ENCODE measurements at places on chromosomes 1 and 21.

- no peak for DNase-seq
Measured at GRCh38 chr1:215719552-215719951, 152.4 kb downstream of the KCTD3 start.

GRCh38 chr21:45532826-45533360 lies 9.3 kb downstream of the SLC19A1 start:
- no peak for DNase-seq

GRCh38 chr1:191634801-191635508 lies 523.3 kb upstream of the RGS18 start:
- DNase-seq, result no peak

DNA sequence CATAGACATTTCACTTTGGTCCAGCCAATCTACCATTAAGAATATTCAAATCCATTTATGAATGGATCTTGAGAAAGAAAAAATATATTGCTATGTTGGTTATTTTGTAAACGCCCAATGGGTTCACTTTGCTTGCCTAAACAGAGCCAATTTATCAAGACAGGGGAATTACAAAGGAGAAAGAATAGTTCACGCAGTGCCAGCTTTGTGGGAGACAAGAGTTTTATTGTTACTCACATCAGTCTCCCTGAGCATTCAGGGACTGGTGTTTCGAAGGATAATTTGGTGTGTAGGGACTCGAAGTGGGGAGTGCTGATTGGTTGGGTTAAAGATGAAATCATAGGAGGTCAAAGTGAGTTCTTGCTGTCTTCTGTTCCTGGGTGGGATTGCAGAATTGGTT lies 135.3 kb downstream of the GABPA start:
- no peak for DNase-seq

DNA sequence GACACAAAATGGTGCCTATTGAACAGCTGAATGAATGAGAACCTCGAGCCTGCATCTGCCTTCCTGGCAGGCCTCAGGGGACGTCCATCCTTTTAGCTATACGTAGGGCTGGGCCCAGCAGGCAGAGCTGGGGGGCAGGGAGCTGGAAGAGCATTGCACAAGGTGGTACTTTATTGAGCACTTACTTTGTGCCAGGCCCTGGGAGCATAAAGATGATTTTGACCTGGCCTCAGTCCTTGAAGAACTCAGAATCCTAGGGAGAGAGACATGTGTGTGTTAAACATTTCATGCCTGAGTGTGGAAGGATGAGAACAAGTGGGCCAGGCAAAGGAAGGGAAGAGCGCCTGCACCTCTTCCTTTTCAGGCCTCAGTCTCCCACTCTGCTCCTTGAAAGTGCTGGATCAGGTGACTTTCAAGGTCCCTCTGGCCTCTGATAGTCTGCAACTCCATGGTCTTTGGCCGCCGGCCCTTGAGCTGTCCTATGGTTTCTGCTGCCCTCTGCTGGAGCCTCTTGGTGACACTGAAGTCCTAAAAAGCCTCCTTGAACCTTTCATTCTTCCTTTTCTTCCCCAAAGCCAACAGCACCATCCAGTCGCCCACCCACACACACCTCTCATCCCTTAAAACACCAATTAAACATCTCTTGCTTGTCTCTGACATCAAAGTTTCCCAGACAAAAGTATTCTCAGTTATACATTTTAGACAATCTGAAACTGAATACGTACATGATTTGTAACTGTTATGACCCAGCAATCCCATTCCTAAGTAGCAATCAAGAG lies 3.5 kb upstream of the PEAR1 start:
- peak; percentile 80 for DNase-seq

GRCh38 chr1:92922356-92923035 lies 38.8 kb downstream of the DIPK1A start:
- DNase-seq, result no peak

DNA sequence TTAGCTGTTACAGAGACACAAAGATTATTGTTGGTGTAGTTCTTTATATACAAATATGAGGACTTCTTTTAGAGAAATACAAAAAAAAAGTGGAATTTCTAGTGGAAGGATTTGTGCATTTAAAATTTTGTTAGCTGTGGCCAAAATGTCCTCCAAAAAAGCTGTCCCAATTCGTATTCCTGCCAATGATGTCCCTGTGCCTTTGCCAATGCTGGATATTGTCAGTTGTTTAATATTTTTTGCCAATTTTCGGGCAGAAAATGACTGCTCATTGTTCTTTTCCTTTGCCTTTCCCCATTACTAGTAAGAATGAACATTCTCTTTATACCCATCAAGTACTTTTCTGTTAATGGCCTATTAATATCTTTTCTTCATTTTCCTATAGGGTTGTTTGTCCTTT lies 110.0 kb upstream of the HOOK1 start:
- no peak for DNase-seq

DNA sequence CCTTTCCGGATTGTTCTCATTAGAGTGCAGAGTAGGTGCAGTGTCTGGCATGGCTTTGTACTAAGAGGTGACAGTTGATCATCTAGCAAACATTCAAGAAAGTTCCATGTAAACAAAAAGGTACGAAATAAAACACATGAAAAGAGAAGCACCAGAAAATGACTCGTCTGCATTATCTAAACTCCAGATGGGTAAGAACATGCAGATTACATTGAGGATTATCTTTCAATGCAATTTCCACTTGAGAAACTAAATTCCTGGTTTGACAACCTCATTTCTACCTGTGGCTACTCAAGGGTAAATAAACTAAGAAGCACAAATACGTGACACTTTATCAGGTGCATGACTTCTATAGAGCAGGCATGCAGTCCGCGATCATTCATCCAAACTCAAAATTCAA lies 17.6 kb downstream of the SLC30A10 start:
- no peak for DNase-seq

DNA sequence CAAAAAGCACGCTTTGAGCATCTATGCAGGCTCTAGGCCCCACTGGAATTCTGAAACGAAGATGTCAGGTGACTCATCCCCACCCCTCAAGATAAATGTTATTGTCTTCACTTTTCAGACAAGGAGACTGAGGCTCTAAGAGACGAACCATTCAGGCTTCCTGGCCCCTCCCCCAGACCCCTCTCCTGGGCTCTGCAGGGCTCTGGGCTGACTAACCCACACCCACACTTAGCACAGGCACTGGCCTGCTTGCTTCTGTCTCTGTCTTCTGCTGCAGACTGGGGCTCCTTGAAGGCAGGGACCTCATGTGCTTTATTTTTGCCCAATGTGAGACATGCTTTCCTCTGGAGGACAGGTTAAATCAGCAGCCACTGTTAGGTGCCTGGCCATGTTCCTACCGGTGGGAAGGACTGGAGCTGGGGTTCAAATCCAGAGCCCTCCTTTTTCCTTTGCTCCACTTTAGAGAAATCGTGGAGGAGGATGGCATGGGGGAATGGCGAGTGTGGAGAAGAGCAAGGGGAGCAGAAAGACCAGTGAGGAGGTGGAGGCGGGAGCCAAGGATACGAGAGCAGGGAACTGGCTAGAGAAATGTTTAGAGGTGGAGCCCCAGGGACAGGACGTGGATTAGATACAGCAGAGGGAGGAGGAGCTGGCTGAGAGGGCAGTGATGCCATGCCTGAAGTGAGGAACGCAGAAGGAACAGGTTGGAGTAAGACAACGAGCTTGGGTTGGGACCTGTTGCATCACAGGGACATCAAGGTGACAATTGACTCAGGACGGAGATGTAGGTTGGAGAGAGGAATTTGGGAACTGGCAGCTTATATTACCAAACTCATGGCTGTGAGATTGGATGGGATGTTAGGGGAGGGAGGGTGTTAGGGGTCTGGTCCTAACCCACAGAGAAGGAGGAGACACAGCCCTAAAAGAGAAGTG lies 1.7 kb downstream of the TMEM125 start:
- DNase-seq, result no peak

- no peak for DNase-seq
Measured at GRCh38 chr1:23079025-23079424, 59.8 kb downstream of the KDM1A start.

DNA sequence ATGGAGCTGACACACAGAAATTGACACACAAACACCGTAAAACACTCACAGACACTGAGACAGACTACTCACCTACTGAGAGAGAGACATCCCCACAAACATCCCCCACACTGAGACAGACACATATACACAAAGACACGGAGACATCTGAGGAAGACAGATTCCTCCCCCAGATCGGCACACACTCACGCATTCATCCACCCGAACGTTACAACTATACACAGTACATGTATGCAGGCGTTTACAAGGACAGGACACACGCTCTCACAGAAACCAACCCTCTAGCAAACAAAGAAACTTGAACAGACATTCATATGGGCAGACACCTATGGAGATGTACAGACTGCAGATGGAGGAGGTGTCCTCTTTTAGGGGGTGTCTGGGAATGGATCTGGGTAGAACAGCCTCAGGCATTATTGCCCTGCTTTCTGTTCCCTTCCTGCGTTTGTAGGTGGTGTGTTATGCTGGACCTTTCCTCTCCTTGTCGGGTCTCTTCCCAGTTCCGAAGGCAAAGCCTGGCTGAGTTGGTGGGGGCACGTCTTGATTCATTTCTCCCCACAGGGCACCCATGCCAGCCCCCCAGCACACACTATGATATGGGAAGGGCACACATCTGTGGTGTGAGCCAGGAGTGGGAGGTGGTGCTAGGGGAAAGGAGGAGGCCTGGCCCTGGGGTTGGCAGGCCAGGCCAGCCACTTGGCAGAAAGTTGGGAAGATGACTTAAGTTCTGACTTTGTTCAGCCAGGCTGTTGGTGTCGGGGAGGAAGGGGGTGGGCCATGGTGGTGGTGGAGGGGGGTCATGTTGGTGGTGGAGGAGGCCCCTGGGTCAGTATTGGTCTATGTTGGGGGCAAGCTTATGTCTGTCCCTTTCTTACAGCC lies 1.5 kb downstream of the KIRREL1 start:
- DNase-seq, result no peak

DNA sequence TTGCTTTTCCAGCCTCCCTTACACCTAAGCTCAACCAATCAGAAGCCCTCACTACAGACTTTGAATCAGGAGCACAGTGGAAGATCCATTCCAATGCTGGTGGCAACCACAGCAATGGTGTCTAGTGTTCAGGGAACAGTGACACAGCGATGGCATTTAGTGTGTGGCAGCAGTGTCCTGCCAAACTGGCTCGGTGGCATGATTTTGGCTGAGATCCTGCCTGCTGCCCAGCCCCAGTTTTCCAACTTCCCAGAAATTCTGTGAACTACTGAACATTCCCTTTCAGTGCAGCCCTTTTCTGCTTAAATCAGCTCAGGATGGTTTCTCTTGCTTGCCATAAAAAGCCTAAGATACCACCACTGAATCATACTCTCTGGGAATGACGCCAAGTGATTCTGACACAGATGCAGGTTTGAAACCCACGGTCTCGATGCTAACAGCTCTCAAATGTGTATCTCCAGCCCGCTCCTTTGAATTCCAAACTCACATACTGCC lies 8.8 kb downstream of the ASAP3 start:
- no peak for DNase-seq

- DNase-seq, result no peak
Measured at GRCh38 chr1:210684466-210685294, 356.0 kb downstream of the HHAT start.

DNA sequence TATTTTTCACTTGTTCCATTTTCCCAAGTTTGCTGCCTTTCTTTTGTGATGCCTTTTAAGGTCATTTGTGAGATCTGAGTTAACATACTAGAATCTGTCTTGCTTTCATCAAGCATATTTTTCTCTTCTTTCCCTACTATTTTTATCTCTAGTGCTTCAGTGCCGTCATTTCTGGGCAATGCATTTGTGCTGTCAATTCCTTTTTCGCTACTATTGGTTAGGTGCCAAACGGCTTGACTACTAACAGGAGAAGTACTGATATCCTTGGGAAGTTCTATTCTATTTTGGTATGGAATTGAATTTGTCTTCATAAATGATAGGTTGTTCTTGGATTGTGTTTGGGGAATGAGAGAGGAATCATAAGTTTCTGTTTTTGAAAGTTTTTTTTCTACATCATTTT lies 42.2 kb downstream of the LRRC53 start:
- DNase-seq, result no peak

DNA sequence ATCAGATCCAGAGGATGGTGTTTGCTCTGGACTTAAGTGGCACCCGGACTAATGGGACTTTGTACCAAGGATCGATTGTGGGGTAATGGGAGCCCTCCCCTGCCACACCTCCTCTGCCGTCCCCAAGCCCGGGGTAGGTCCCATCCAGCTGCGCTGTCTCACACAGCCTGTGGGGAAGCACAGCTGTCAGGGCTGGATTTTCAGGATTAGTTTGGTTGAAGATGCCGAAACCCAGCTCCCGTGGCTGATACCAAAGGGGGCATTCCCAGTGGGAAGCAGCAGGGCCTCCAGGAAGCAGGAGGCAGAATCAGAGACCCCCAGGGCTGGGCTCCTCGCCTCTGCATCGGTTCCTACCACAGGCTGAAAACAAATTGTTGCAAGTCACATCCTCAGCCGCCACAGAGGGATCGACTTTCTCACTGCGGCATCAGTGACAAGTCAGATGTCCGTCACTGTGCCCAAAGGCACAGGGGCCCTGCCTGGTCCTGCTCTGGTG lies 59.7 kb downstream of the MATN1 start:
- no peak for DNase-seq

- no peak for DNase-seq
Measured at GRCh38 chr1:33441088-33441745, 10.3 kb upstream of the PHC2 start.

DNA sequence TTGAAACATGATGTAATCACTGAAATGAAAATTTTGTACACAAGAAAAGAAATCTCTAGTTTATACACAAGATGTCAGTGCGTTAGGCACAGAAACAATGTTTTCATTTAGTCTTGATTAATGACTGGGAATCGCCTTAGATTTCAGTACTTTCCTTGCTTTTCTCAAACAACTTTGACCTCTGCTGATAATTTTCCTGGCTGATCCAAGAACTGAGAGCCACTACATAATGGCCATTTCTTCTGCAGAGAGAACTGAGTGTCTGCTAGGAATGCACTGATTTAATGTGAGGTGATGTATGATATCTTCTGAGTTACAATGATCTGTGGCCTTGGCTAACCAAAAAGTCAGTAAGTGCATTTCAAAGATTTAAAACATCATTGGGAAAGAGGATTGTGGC lies 308.1 kb downstream of the CTH start:
- no peak for DNase-seq

DNA sequence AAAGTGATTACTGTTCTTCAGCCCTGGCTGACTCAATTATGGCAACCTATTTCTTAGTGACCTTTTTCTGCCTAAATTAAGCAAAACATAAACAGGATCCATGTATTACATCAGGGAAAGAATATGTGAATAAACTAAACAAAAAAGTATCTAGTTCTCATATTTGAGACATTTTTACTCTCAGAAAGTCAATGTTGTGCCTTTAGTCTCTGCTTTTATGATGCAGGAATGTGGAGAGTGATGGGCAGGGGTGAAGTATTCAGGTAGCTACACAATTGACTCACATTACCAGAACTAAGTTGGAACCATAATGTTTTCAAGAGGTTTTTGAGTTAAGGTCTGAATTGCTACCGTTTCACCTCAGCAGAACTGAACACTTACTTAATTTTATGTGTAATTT lies 462.7 kb upstream of the CXADR start:
- no peak for DNase-seq
